ENCODE measurements at places on chromosomes 4 and X.

- no peak for DNase-seq
Measured at GRCh38 chr4:108646706-108647105, 3.7 kb upstream of the OSTC start.

DNA sequence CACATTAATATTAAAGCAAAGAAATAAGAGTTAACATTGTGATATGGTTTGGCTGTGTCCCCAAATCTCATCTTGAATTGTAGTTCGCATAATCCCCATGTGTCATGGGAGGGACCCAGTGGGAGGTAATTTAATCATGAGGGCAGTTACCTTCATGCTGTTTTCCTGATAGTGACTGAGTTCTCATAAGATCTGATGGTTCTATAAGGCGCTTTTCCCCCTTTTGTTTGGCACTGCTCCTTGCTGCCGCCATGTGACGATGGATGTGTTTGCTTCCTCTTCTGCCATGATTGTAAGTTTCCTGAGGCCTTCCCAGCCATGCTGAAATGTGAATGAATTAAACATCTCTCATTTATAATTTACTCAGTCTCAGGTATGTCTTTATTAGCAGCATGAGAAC lies 153.8 kb upstream of the GALNT7 start:
- DNase-seq: no peak

GRCh38 chrX:101416691-101417090 lies 8.7 kb downstream of the HNRNPH2 start:
- DNase-seq: no peak

DNA sequence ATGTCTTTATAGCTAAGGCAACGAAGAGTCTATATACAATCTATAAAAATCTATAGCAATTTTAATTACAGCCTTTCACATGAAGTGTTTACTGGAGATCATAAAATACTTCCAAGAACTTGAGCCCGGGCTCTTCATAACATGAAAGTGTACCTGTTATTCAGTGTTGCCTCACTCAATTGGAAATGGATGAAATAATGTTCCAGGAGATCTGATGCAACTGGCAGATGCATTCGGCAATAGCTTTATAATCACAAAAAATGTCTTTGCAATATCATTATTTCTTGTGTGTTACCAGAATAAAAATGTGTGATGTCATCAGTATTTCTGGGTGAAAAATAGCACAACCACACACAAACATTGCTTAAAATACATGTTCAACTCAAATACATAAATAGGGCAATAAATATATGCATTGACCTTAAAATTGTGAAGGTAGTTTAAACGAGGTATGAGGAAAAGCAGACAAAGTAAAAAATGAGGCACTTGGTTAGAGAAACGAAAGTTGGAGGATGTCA lies 1266.8 kb upstream of the PCDH7 start:
- DNase-seq: no peak

DNA sequence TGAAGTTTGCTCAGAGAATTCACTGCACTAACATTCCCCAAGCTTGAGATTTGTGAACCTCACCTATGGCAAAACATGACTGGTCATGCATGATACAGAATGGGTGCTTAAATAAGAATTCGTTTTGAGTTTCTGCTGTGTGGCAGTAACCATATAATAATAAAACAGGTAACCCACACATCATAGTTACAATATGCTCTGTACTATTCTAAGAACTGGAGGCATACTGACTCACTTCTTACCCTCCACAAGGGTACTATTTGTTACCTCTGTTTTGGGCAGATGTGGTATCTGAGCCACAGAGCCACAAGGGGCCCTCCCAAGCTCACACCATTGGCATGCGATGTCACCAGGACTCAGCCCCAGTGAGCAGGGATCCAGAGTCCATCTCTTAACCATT lies 17.6 kb downstream of the SLC2A9 start:
- no peak for DNase-seq

DNA sequence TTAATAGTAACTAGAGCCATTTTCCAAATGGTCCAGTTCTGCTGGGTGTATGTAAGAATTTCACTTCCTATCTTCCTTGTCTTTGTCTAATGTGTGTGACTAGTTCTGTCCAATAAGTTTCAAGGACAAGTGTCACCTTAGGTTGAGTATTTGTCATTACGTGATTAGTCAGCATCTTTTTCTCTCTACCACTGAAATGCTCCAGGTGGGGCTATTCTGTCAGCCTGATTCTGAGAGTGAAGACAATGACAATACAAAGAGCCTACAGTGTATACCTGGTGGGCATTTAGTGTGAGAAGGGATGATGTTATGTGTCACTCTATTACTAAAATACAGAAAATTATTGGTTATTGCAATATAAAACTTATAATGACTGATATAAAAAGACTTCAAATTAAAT lies 876.3 kb downstream of the C4orf33 start:
- DNase-seq: no peak

- no peak for DNase-seq
Measured at GRCh38 chr4:93698686-93699085, 129.9 kb upstream of the ATOH1 start.

- no peak for DNase-seq
Measured at GRCh38 chr4:5526080-5526846, 182.1 kb downstream of the EVC2 start.

- no peak for DNase-seq
Measured at GRCh38 chr4:155911905-155912304, 8.4 kb downstream of the TDO2 start.

- DNase-seq: no peak
Measured at GRCh38 chr4:8097141-8097541, 61.5 kb downstream of the ABLIM2 start.

GRCh38 chrX:130999360-130999759 lies 58.8 kb upstream of the ARHGAP36 start:
- no peak for DNase-seq

DNA sequence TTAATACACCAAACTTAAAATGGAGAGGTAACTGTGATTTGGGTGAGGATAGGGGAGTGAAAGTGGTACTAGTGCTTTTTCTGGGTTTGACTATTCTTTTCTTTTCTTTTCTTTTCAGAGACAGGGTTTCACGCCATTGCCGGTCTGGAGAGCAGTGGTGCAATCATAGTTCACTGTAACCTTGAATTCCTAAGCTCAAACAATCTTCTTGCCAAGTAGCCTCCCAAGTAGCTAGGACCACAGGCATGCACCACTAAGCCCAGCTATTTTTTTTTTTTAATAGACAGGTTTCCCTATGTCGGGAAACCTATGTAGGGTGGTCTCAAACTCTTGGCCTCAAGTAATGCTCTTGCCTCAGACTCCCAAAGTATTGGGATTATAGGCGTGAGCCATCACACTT lies 3.0 kb upstream of the ARMCX4 start:
- DNase-seq: no peak
